ENCODE measurements at places on chromosomes 2 and 18. TPM values are rescaled to one million over a fixed set of nuclear protein-coding genes. Genes with fewer than 3 reads are reported as not detected.

DHRS9 gene
- not detected for total RNA-seq

FZD7 gene
- 33.4 TPM for total RNA-seq

FOXD4L1 gene
- total RNA-seq = 0.12 TPM

MORN2 gene
- 15.0 TPM for total RNA-seq

RNF125 gene
- total RNA-seq = 0.50 TPM

CSRNP3 gene
- 1.9 TPM for total RNA-seq

KCNG3 gene
- total RNA-seq = under 0.01 TPM

CNRIP1 gene
- total RNA-seq = 31.3 TPM

ZNF142 gene
- total RNA-seq = 9.7 TPM

FBLN7 gene
- 2.4 TPM for total RNA-seq

HIBCH gene
- 20.7 TPM for total RNA-seq

IL36B gene
- not detected for total RNA-seq

LOXL3 gene
- 28.0 TPM for total RNA-seq

GRB14 gene
- total RNA-seq = 0.89 TPM

CCBE1 gene
- total RNA-seq = 21.2 TPM

DDX18 gene
- total RNA-seq = 57.7 TPM

C18orf54 gene
- total RNA-seq = 10.2 TPM

SIX3 gene
- under 0.01 TPM for total RNA-seq

SERPINB4 gene
- total RNA-seq = not detected

CD226 gene
- total RNA-seq = 0.50 TPM

NEU2 gene
- not detected for total RNA-seq

ABCG5 gene
- not detected for total RNA-seq

RAX gene
- total RNA-seq = not detected

POTEC gene
- total RNA-seq = not detected

STK25 gene
- 196 TPM for total RNA-seq

EFR3B gene
- total RNA-seq = 0.87 TPM

PROM2 gene
- 0.25 TPM for total RNA-seq

CHRND gene
- total RNA-seq = not detected

IL1F10 gene
- not detected for total RNA-seq

CDH20 gene
- total RNA-seq = under 0.01 TPM

GALR1 gene
- total RNA-seq = under 0.01 TPM

TMEM237 gene
- 44.3 TPM for total RNA-seq

CYTIP gene
- not detected for total RNA-seq

RND3 gene
- 1,131 TPM for total RNA-seq

ZCCHC2 gene
- total RNA-seq = 5.6 TPM

CYP27C1 gene
- not detected for total RNA-seq

SP9 gene
- not detected for total RNA-seq

PLCL1 gene
- 1.9 TPM for total RNA-seq

PJVK gene
- 2.2 TPM for total RNA-seq

KIF5C gene
- total RNA-seq = 0.66 TPM

TCF4 gene
- 68.4 TPM for total RNA-seq

NLRC4 gene
- not detected for total RNA-seq

INPP4A gene
- 34.3 TPM for total RNA-seq

DOK6 gene
- total RNA-seq = 1.2 TPM
